Activated CD4-positive, CD25-positive, alpha-beta regulatory T cell treated with anti-CD3 and anti-CD28 coated beads, Interleukin-2, amount 50 U/mL, for 72 hours (primary cell): ENCODE measurements at places on chromosomes 6 and 20.

- DNase-seq, result no peak
Observed at GRCh38 chr6:24893342-24893850, 42.4 kb downstream of the RIPOR2 start.

GRCh38 chr6:148760568-148761526 lies 14.0 kb downstream of the UST start:
- peak; percentile 36 for DNase-seq

- DNase-seq, result no peak
Observed at GRCh38 chr6:5086294-5086890, 1.3 kb downstream of the PPP1R3G start.

DNA sequence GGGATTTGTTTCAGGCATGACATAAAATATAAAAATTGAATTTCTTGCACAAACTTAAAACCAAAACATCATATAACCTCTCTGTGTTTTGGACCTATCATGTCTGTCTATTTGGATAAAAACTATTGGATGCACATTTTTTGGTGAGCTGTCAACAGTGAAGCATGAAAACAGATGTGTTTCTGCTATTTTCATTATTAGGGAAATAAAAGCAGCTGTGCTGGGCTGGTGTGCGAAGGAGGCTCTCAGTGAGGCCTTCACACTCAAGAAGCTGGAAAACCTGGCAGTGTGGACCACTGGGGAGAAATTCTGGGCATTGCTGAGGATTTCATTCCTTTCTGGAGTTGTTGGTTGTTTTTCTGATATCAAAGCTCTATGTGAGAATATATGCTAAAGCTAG lies 395.3 kb downstream of the GJA1 start:
- no peak for DNase-seq

DNA sequence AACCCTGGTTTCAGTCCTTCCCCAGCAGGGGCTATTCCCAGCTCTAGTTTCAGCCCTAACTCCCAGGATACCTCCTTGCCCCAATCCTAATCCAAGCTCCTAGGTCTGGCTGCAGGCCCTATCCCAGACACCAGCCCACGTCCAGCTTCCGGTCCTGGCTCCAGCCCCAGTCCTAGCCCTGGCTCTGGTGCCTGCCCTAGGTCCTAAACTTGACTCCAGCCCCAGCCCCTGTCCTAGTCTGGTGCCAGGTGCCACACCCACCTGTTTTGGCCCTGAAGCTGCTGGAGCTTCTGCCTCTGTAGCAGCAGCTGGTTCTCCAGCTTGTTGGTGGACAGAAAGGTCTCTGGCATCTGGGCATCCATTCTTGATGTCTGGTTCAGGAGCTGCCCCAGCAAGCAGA lies 28.1 kb downstream of the ANGPT4 start:
- DNase-seq, result no peak

- DNase-seq, result no peak
Observed at GRCh38 chr6:44115866-44116265, 11.4 kb downstream of the MRPL14 start.

DNA sequence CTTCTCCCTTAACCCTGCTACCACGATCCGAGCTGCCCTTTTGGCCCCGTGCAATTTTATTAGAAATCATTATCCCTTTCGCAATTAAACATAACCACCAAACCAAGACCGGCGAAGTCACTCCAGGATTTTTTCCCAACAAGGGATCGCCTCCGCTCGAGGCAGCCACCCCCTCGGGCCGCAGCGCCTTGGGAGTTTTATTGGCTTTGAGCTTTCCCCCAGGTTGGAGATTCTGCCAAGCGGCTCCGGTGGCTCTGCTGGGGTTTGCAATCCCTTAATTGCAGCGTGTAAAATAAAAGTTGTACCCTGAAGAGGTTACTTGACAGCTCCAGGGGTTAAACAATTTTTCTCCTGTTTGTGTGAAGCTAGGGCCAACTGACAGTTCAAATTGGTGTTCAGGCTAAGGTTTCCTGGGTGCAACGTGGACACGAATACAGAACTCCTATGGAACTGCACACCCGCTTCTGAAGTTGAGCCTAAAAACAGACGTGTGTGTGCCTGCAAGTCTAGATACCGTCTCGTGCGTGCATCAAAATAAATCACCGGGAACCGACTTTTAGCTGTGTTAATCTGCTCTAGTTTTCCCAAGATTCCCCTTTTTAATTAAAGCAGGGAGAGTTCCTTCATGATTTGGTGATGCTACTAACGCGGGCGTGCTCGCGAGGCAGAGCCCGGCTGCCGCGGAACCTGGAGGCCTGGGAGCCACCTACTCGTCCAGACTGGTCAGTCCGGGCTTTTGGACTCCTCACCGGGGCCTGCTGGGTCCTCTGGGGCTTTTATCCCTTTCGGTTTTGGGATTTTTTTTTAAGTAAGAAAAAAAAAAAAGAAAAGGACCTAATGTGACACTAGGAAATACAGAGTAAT lies 975 bp upstream of the TFAP2A start:
- no peak for DNase-seq

DNA sequence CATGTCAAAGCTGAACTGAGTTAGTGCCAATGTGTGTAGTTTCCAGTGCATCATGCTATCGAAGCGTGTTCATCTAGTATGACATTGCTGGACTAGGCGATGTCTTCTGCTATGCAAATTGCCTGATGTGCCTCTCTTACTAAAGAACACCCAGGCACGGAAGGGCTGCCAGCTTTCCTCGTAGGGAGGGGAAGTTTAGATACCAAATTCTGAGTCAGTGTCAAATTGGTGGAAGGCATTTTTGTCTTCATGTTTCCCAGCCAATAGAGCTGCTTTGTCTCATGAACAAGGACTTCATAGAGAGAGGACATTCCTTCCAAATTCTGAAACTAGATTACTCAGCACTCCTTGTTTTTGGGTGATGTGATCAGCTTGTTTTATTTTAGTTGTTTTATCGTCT lies 320.1 kb downstream of the BTBD3 start:
- no peak for DNase-seq

GRCh38 chr6:15363523-15364400 lies 117.9 kb downstream of the JARID2 start:
- DNase-seq, result no peak
